ENCODE measurements at places on chromosomes 6 and 20.

DNA sequence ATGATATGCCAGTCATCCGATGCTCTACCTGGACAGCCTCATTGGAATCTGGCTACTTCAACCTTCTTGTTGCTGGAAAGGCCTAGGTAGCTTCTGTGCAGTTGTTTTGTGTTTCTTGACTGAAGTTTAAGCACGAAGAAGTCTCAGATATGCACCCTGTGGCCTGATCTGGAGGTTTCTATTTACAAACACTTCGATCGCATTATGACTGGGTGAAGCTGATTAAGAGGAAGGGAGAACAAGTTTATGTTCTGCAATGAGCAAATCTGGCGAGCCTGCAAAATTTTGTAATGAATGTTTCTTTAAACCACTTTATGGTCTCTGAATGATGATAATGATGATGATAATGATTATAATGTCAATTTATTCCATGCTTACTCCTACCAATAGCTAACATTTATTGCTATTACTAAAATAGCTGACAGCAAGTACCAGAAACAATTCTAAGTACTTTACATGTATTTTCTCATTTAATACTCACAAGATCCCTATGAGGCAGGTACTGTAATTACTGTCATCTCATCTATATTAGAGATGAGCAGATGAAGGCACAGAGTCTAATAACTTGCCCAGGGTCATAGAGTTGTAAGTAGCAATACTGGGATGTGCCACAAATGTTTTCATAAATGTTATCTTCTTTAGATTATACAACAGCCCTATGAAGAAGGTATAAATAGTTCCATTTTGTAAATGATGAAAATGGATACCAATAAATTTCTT lies 126.1 kb upstream of the UST start:
- DNase-seq, result no peak

DNA sequence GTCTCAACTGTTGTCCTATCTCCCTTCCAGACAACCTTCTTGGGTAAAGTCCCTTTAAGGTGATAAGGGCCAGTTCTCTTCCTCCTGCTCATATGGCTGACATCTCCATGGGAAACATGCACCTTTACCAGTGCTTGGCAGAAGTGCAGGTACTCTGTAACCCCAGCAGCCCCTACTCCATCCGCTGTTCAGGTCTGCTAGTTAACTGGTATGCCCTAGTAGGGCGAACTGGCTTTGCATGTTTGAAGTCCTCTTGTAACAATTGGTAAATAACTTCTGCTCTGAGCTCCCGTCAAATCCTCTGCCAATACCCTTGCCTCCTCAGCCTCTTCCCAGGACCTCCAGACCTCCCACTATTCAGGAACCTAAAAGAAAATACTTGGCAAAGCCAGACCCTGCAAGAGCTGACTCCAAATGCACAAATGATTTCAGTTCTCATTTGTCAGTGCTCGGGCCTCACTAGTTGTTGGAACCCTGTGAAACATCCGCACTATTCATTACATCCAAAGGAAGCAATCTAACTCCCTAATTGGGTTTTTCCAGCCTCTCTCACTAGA lies 703.7 kb downstream of the MAFB start:
- DNase-seq, result no peak

GRCh38 chr6:34645627-34646026 lies 50.9 kb downstream of the ILRUN start:
- DNase-seq, result no peak

DNA sequence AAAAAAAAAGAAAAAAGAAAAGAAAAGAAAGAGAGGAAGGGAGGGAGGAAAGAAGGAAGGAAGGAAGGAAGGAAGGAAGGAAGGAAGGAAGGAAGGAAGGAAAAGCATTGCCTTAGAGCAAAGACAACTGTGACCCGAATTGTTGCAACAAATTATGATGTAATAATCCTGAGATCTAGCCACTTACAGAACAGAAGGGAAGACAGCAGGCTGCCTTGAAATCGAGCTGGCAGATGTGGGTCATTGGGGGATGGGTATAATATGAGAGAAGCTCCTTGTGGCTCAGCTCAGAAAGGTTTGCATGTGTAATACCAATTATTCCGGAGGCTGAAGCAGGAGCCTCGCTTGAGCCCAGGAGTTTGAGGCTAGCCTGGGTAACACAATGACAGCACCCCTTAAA lies 208.1 kb upstream of the PROKR2 start:
- no peak for DNase-seq

DNA sequence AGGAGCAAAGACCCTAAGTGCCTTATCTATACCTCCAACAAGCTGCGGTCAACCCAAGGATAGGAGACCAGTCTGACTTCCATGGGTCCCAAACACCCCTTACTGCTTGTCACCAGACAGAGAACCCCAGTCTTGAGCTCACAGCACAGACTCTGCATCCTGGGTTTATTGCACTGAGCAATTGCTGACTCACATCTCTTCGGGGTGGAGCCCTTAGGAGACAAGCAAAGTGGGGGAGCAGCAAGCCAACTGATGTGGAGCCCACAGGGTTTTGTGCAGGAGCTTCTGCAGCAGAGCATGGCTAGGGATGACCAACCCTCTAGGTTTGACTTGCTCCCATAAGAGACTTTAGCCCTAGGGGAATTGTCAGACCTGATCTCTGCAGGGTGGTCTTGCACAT lies 38.6 kb upstream of the EYS start:
- DNase-seq, result no peak

Data from D341Med (cell line).